ENCODE measurements at places on chromosomes 4 and X.

GRCh38 chrX:4663085-4663484, 949.6 kb upstream of the PRKX start:
- DNase-seq, result no peak

DNA sequence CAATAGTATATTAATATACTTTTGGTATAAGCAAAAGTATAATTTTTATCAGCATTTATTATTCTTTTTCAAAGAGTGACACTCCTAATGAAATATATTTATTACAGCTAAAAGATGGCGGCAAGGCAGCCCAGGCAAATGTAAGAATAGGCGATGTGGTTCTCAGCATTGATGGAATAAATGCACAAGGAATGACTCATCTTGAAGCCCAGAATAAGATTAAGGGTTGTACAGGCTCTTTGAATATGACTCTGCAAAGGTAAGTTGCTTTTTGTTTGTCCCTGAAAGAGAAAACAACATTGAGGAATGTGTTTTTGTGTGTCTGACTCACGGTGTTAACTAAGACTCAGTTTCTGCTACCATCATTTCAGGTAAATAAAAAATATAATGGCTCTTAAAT, 71.9 kb downstream of the PDLIM5 start:
- DNase-seq, result no peak

GRCh38 chr4:105147016-105147552, 408 bp downstream of the TET2 start:
- no peak for DNase-seq

DNA sequence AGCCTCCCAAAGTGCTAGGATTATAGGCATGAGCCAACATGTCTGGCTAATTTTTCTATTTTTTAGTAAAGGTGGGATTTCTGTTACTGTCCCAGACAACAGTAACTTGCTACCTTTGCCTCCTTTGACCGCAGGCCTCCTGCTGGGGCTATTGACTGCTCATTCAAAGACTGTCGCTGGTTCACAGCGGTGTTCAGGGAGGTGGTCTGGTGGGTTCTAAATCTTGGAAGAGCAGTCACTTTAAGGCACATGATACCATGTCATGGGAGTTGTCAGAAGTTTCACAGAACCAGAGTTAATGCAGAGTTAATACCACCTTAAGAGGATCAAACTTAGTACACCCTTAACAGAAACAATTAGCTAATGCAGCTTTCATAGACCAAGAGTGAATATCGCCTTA, 3.8 kb downstream of the ASMT start:
- DNase-seq, result no peak

DNA sequence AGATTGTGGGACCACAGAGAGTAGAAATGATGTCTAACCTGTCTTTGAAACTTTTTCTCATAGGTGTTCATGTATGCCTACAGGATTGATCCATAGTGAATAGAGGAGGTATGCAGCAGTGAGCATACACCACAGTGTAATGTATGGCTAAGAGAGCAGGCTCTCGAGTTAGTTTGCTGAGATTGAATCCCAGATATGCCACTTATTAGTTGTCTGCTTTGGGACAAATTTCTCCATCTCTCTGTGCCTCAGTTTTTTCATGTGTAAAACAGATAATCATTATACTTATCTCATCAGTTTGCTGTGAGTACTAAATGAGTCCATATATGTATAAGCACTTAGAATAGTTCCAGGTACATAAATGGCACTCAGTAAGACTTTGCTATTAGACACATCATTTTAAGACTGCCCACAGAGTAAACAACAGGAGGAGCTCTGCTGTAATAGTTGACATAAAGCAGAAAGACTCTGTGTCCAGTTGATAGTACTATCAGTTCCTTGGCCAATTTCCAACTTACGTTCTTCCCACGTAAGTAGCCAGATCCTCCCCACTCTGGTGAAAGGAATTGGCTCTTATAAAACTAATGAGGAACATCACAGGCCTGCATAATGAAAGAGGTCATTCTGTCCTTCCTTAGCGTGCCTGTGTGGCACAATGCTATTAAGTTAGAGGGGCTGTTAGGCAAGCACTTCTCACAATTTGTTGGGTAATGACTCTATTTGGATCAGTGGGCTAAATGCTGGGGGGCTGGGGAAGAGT, 20.7 kb upstream of the RNF150 start:
- no peak for DNase-seq

GRCh38 chr4:125235971-125236370, 78.8 kb upstream of the FAT4 start:
- DNase-seq, result no peak

- no peak for DNase-seq
These were observed 75.9 kb upstream of the ENPP6 start for GRCh38 chr4:184293552-184293951.

DNA sequence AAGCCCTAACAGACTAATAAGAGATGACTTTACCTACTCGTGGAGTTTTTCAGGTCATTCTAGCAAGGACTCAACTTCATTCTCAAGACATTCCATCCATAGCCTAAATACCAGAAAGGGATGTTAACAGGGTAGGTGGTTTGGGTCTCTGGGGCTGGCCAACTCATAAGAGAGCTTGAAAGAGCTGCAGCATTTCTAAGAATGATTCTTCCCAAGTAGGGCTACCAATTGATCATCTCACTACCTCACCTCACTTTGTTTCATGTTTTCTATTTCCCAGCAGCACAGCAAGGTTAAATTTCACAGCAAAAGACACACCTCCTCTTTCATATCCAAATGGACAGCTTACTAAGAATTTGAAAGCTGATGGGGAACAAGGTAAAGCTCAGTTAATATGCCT, 614.8 kb upstream of the DIPK2B start:
- DNase-seq, result no peak

DNA sequence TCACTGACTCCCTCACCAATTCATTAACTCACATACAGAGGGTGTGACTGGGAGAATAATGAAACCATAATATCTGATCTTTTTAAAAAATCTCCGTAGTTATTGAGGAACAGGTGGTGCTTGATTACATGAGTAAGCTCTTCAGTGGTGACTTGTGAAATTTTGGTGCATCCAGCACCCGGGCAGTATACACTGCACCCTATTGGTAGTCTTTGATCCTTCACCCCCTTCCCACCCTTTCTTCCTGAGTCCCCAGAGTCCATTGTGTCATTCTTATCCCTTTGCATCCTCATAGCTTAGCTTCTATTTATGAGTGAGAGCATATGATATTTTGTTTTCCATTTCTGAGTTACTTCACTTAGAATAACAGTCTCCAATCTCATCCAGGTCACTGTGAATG, 1143.8 kb downstream of the PCDH19 start:
- DNase-seq, result no peak

DNA sequence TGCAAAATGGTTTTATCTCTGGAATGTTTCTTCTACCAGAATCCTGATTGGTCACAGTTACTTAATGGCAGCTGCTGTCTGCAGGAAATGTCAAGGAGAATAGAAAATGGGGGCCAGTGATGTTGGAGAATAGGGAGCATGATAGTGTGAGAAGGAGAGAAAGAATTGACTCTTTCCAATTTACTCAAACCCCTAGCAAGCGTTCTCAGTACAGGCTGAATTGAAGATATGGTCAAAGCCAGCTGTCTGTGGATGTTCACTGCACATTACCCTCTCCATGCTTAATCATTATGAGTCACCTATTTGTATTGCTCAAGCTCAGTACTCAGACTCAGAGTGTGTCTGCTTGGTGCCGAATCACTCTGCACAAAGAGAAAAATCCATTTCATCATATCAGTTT, 57.8 kb upstream of the FAM47B start:
- DNase-seq, result no peak

DNA sequence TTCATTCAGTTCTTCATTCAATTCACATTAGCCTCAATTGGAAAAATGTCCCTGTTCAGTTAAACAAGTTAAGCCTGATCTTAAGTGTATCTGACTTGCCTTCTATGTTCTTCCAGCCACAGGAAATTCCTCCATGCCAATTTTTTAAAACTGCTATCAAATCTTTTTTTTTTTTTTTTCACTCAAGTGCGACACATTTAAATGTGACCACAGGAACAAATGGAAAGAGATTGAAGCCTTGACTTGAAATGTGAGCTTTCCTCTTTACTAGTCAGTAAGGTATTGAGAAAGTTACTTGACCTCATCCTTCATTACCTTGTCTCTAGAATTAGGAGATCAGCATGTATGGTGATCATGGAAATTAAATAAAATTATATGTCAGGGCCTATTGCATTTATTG, 165.1 kb downstream of the SLIT2 start:
- DNase-seq, result no peak

DNA sequence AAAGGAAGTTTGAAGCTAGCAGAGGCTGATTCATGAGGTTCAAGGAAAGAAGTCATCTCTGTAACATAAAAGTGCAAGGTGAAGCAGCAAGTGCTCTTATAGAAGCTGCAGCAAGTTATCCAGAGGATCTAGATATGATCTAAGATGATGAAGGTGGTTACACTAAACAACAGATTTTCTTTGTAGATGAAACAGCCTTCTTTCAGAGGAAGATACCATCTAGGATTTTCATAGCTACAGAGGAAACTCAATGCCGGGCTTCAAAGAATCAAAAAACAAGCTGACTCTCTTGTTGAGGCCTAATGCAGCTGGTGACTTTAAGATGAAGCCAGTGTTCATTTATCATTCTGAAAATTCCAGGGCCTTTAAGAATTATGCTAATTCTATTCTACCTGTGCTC, 28.8 kb downstream of the NR0B1 start:
- DNase-seq, result no peak

- no peak for DNase-seq
These were observed 114.8 kb downstream of the HMX1 start for GRCh38 chr4:8756816-8757215.

DNA sequence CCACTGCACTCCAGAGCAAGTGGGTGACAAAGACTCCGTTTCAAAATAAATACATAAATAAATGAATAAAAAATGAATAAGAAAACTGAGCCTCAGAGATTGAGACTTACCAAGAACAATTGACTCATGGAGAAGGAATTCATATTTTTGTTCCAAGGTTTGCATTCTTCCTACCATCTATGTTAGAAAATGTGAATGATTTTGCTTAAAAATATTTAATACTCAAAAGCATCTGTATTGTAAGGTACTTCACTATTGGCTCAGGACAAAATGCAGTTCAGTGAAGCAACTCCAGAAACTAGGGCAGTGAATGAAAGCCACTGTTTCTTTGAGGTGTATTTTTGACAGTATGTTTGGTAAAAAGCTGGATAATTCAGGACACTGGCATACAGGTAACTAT, 54.1 kb downstream of the XAGE2 start:
- DNase-seq, result no peak

DNA sequence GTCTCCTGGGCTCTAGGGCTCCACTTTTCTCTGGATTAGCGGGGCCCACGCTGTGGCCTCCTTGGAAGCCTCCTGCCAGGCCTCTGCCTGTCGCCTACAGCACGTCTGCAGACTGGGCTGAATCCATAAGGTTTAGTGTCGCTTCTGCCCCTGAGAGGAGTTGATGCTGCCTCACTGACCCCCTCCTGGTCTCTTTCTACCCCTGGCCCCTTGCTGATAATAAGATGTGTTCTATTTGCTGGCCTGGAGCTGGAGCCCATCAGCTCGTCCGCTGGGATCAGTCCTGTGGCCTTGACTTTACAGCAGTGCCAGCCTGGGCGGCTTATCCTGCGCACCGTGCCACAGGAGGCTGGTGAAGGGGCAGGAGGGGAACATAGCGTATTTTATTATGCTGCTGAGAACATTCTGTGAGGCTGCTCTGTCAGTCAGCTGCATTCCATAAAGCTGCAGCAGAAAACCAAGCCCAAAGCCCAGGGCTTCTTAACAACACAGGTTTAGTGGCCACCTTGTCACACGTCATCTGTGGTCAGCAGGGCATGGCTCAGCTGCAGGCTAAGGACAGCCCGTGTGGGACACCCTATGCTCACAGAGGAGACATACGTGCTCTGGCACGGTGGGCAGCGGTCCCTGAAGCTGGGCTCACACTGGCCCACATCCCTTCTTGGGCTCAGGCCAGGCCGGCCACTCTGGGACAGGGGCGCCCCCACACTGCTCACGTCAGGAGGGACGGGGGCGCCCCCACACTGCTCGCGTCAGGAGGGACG, 29.3 kb upstream of the HGFAC start:
- DNase-seq, result no peak

GRCh38 chrX:111337067-111337637, 66.9 kb upstream of the CAPN6 start:
- DNase-seq, result no peak

DNA sequence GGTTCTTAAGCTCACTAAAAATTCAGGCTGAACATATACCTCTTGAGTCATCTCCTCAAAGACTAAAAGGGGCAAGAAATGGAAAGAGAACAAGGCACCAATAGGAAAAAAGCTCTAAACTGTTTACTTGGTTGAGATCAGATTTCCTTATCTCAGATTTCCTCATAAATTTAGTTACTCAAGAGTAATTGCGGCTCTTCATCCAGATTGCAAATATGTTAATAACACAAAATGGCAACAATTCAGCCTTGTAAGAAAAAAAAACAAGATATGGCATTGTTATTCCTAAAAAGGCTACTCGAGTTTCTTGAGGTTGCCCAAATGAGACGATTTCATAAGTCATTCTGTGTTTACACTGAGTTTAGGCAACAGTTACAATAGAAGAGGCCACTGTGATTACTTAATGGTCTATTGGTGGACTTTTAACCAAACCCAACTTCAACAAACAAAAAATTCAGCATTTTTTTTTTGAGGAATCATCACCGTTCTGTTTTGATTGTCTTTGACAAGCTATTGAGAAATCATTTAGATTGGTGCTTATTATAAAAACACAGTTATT, 97.9 kb upstream of the PDHA1 start:
- no peak for DNase-seq
